Sigmoid colon (tissue), 7 donors: ENCODE measurements at places on chromosomes 3 and 15. TPM values are rescaled to one million over a fixed set of nuclear protein-coding genes. Genes with fewer than 3 reads are reported as not detected.

SPSB4 gene
- 0.10 TPM for polyA plus RNA-seq

CX3CR1 gene
- polyA plus RNA-seq: not detected

TNNC1 gene
- 23.6 TPM for polyA plus RNA-seq

ALG1L2 gene
- 0.20 TPM for polyA plus RNA-seq

GRCh38 chr3:169699070-169699469 lies 35.6 kb upstream of the MECOM start:
- no peak for DNase-seq

DNA sequence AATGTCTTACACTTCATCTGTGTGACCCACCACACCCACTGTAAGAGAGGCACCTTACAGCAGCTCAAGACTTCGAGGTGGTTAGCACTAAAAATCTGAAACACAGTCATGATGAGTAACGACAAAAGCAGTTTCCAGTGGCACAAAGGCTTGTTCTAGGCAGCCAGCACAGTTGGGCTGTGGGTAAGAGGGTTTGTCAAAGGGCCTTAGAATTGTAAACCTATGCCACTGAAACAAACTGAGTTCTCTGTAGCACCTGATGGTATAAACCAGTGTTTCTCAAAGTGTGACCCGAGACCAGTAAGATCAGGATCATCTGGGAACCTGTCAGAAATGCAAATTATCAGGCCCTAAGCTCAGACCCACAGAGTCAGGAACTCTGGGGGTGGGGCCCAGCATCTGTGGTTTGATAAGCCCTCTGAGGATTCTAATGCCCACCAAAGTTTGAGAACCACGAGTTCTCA lies 36.5 kb downstream of the DAPK2 start:
- DNase-seq: no peak

DNA sequence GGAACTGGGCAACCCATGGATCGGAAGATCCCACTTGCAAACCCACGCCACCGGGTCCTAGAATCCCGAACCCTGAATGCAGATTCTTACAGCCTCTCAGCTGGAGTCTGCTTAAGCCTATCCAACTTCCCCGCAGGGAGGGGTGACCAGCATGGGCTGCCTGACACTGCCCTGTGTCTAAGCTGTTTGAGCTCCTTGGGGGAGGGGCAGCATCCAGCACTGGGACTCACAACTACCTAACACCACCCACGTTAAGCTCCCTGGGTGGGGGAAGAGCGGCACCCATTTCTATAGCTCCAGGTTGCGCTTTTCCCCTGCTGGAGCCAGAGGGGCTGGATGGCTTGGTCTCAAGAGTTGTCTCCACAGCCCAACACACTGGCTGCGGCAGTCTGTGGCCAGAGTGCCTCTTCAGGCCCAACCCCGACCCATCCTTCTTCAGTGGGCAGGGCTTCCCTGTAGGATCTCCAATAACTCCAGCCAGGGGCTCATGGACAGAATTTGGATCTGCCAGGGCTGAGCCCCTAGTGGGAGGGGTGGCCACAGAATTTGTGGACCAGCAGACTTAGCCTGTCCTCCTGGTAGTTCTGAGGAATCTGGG lies 649.2 kb downstream of the TUSC7 start:
- no peak for DNase-seq
